ENCODE measurements at places on chromosomes 16 and 17.

DNA sequence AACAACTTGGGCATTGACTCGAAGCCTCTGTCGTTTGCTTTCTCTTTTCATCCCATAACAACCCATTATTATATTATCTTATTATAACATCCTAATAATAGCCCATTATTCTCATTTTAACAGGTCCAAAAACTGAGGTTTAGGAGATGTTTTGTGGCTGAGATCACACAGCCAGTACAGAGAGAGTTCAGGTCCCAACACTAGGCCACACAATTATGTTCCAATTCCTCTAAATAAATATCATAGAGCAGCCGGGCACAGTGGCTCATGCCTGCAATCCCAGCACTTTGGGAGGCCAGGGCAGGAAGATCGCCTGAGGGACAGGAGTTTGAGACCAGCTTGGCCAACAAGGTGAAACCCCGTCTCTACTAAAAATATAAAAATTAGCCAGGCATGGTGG, 40.3 kb upstream of the KIFC3 start:
- DNase-seq: no peak

DNA sequence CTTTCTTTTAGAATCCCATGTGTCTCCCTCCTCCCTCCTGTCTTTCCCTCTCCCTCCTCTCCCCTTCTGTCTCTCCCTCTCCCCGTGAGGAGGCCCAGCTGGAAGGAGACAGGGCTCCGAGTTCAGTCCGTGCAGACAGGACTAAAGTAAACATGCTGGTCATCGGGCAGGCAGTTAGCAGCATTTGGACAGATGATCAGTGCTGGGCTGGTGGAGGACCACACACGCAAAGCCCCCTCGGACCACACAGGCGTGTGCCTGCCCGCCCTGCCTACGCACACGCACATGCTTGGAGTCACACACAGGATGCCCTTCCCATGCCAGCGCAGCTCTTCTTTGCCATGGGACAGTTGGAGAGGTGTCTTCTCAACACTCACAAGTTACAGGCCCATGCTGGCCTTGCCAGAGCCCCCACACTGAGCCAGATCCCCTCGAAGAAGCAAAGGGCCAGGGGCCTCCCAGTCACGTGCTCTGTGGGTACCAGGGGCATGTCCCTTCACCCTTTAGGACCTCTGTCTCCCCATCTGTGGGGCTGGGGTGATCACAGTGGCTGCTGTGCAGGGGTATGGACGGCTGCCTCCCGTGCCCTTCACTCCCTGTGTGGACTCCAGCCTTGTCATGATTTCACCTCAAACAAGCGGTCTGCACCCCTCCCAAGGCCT, 215.7 kb upstream of the FOXF1 start:
- DNase-seq: no peak

- peak; percentile 34 for DNase-seq
Measured at GRCh38 chr16:55668340-55669281, 12.8 kb downstream of the SLC6A2 start.

DNA sequence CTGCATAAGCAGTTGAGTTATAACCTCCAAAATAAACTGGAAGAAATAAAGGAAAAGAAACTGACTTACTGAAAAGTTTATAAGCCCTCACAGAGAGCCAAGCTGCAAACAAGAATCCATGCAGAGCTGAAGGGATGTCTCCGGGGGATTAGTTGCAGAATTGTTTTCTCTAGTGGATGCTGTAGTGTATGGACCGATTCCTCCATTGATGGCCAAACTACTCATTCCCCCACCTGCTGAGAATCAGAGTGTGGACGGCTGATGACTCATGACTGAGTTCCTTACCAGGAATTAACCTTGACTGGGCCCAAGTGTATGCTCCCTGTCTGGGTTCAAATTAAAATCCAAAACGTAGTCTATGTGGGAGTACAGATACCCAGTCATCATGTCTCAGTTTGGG, 93.9 kb upstream of the CDH8 start:
- no peak for DNase-seq

DNA sequence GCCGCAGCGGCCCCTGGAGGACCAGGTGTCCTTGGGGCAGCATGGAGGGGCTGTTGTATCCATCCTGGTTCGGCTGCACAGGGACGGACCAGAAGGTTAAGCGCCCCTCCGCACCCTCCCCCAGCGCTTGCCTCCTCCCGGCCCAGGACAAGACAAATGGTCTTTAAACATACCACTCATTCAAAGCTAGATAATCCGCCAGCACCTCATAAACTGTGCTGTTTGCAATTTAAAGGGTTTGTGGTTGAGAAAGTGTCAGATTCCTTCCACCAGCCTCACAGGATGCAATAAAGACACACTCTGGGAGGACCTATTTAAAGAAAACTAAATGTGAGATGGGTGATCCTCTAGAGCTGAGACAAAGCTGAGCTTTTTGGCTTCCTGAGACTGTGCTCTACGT, 426.2 kb upstream of the EEF2KMT start:
- DNase-seq: no peak

- no peak for DNase-seq
Measured at GRCh38 chr17:56597495-56597990, 4.0 kb downstream of the NOG start.

GRCh38 chr16:31519759-31520431, 7.8 kb upstream of the AHSP start:
- no peak for DNase-seq

- DNase-seq: peak; percentile 77
Measured at GRCh38 chr16:31181102-31181830, 1.3 kb downstream of the FUS start.

GRCh38 chr16:11289202-11289601, 8.1 kb upstream of the PRM1 start:
- DNase-seq: no peak

- peak; percentile 89 for DNase-seq
Measured at GRCh38 chr17:44086364-44087311, 16.1 kb downstream of the G6PC3 start.

GRCh38 chr16:5852151-5852550, 754.6 kb upstream of the EEF2KMT start:
- no peak for DNase-seq

DNA sequence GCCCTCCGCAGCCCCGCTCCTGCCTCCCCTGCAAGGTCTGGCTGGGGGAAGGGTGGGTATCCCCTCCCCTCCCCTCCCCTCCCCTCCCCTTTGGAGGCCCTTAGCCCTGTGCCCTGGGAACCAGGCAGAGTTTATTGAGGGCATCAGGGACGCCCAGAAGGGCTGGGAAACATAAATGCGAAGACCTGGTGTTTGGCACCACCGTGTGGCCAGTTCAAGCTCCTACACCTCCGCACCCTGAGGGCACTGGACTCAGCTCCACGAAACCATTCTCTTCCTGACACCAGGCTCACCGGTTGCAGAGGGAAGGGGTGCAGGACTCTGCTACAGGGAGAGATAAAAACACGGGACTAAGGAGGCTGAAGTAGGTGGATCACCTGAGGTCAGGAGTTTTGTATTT, 1.0 kb upstream of the AIPL1 start:
- peak; percentile 87 for DNase-seq
